Hindlimb muscle (tissue), 1 donor: ENCODE measurements at places on chromosomes 5 and 9. TPM values are rescaled to one million over a fixed set of nuclear protein-coding genes. Genes with fewer than 3 reads are reported as not detected.

GRCh38 chr5:76801803-76802195 lies 17.0 kb upstream of the F2RL1 start:
- DNase-seq: no peak

- peak; percentile 69 for DNase-seq
These were observed 203.5 kb upstream of the DAPK1 start for GRCh38 chr9:87294126-87294525.

DNA sequence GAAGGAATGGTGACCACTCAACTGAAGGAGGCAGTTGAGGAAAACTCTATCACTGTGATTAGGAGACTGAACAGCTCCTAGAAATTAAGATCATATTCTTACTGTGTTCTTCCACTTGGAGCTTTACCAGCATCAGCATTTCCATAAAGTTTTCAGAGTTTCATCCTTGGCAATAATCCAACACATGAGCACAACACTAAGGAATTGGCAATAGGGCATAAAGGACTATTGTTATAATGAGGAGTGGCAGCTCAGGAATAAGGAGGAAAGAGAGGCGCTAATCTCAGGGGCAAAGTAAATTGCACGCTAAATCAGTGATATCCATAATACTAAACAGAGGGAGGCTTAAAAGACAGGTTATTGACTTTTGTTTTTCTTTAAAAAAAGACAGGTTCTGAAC lies 338.9 kb downstream of the EFNA5 start:
- DNase-seq: no peak

GRCh38 chr9:119343059-119343990 lies 25.9 kb downstream of the BRINP1 start:
- no peak for DNase-seq

GRCh38 chr5:150587856-150588595 lies 52.4 kb upstream of the SYNPO start:
- no peak for DNase-seq

DNA sequence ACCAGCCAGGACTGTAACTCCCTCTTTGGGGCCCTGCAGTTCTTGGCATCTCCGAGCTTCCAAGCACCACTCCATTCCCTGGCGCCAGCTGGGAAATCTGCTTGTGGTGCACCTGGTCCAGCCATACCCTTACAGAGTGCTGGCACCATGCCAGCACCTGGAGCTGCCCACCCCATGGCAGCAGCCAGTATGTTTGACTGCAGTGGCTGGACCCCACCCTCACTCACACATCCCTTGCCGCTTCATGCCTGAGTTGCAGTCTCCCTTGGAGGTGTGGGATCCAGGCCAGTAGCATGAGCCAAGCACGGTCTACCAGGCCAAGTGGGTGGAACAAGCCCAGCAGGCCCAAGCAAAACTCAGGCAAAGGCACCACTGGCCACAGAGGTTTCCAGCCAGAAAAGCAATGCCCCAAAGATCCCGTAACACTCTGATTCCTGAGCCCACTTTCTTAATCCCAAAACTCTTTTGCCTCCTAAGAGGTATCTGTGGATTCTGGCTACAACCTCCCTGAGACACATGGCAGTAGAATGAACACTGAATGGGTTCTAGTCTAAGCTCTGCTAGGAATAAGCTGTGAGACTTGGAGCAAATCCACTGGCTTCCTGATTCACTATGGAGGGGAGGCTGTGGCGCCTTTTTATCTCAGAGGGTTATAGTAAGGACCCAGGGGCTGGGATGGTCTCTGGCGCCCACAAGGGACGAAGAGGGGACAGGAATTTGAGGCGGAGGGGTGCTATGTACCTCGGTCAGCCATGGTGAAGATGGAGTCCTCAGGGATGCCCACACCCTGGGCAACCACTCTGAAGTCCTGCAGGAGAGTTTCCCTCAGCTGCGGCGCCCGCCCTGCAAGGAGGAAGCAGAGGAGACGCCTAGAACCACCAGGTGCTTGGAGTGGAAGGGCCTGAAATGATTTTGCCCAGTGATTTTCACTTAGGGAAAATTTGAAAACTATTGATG lies 5.6 kb downstream of the AMBP start:
- peak; percentile 45 for DNase-seq

DNA sequence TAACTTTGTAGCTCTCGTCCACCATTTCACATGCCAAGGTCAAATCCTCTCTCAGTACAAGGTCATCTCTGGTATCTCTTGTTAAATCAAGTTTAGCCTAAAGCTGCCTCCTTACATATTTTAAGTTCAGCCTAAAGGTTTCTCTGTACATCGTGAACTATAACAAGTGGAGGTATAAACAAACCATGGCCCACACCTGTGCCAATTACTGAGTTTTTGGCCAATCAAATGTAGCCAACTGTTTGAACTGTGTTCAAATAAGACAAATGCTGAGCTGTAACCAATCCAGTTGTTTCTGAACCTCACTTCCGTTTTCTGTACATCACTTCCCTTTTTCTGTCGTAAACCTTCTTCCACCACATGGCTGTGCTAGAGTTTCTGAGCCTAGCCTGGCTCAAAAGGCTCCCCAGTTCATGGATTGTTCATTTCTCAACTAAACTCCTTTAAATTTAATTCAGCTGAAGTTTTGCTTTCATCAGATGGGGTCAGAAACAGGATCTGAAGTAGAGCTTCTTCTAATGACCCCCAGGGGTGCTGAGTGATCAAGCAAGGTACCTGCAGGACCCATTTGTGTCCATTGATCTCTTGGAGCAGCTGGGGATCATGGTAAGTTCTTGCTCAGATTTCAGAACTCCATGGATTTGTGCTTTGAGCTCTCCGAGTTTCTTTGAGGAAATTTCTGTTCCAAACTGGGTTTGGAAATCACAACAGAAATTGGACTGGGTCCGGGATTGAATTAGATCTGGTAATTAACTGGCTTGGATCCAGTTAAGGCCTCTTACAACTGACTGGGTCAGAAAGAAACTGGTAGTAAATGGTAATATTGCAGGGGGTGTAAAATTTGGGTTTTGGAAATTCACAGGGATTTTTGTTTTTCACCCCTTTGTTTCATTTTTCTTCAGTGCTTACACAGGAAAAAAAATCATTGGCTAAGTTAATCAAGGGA lies 11.0 kb upstream of the NANS start:
- DNase-seq: no peak

DNA sequence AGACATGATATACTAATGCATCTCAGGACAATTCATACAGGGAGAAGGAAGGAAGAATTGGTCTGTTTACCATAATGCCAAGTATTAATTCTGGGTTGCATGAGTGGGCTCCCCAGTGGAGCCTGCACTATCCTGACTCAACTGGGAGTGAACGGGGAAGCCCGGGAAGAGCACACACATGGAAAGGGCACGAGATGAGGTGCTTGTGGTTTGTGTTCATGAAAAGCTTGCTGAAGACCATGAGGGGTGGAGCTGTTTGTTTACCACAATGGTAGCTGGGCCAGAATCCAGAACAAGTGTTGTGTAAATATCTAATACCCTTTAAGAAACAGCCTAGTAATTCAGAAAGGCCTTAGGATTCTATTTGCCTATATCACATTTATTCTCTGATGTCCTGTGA lies 44.6 kb downstream of the POC5 start:
- no peak for DNase-seq

DNA sequence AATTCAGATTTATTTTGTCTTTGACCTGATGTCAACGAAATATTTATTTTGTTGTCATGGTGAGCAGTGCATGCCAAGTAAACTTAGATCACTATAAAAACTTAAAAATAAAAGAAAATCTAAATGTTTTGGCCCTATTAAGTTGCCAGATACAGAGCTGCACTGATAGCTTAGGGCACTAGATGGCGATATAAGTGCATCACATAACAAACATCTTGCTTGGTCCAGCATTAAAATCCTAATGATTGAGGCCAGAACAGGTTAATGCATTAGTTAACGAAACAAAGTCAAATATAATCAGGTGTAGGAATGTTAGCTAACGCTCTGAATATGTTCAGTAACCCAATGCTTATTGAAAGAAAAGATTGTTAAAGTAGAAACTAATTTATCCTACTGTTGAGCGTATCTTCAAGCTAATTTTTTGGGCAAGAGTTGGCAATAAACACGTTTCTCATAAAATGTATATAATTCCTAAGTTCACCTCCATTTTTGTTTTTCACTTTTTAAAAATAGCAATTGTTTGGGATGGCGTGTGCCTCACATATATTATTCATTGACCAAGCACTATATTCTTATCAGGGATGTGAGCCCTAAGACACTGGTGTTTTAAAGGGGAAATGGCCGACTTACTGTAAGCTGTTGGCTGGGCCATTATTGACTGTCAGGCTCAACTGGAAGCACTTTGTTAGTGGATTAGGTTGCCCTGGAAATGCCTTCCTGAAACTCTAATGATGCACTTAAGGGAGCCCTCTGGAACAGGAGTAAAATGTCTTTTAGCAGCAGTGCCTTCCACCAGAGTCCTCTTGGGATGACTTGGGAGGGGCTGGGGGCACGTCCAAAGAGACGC lies 33.3 kb downstream of the KCTD16 start:
- peak; percentile 55 for DNase-seq

- no peak for DNase-seq
These were observed 57.4 kb downstream of the CFAP95 start for GRCh38 chr9:69877852-69878514.

DNA sequence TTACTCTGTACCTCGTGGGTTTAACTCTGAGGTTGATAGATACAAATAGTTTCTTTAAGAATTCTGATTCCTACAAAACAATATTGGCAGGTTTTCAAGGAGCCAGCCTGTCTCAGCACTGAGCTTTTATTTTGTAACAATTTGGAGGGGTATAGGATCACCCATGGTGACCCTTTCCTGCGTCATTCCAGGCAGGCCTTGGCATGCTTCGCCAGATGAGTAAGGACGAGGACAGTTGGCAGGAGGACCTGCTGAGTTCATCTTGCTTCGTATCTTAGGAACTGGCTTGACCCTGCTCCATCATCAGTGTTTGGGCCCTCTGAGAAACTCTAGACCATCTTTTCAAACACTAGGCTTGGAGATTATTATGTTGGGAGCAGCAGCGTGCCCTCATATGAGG lies 17.9 kb downstream of the ZNF462 start:
- DNase-seq: no peak

GRCh38 chr9:34580358-34580757 lies 9.2 kb downstream of the CNTFR start:
- DNase-seq: no peak

DNA sequence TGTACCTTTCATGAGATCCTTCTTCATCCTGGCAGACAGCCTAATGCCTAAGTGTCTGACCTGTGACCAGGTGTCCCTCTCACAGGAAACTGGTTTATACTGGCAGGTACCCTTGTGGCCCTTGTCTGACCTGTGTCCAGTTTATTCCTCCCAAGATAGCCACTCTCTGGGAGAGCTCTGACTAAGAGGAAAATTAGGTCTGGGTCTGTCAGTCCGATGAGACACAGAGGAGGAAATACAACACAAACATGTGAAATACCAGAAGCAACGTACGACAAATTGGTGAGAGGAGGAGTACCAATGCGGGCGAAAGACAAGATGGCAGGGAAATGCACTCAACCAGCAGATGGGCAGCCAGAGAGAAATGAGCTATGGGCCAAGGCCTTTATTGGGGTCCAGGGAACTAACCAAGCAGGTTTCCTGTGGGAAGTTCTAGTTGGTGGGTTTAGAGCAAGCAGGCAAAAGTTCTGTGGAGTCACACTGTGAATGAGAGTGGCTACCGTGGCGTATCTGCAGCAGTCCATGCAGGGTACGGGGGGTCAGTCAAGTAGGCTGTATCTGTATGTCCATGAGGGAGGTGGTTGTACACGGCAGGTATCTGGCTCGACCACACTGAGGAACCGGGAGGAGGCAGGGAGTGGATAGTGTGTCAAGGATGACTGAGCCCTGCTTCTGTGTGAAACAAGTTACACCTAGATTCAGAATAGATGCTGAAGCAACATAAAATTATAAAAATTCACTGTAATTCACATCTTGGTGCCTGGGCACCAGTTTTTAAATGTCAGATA lies 109.0 kb downstream of the MLLT3 start:
- no peak for DNase-seq

- peak; percentile 23 for DNase-seq
These were observed 31.7 kb downstream of the CEP72 start for GRCh38 chr5:643811-644271.

- DNase-seq: no peak
These were observed 2.0 kb upstream of the CXXC5 start for GRCh38 chr5:139646111-139646510.

DNA sequence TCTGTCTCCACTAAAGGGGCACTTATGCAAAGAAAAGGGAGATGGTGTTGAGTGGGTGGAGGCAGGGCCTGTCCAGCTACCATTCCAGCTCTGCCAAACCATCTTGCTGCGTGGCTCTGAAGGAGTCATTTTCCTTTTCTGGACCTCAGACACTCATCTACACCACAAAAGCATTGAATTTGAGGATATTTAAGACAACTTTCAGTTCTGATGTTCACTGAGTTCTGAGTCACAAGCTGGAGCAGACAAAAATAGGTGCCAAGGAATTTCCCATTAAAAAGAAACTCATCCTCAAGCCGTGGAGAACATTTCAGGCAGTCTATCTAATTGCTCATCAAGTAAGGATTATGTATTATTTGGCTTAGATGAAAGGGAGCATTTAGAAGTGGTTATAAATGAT lies 195.0 kb upstream of the TBC1D2 start:
- no peak for DNase-seq

DNA sequence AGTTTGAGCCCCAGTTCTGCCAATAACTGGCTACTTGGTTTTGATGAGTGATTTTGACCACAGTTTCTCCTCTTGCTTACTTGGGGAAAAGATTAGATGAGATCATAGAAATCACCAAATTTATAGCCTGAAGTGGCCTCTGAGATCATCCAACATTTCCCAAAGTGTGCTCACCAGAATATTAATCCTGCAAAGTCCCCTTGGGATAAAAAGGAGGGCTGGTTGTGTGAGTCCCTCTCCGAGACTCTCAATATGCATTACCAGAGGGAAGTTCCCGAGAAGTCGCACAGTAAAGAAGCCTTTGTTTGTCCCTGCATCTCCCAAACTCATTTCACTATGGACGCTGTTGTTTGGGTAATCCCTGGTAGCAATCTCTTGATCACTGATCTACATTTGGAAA lies 88.4 kb upstream of the ADRA1B start:
- DNase-seq: no peak

DNA sequence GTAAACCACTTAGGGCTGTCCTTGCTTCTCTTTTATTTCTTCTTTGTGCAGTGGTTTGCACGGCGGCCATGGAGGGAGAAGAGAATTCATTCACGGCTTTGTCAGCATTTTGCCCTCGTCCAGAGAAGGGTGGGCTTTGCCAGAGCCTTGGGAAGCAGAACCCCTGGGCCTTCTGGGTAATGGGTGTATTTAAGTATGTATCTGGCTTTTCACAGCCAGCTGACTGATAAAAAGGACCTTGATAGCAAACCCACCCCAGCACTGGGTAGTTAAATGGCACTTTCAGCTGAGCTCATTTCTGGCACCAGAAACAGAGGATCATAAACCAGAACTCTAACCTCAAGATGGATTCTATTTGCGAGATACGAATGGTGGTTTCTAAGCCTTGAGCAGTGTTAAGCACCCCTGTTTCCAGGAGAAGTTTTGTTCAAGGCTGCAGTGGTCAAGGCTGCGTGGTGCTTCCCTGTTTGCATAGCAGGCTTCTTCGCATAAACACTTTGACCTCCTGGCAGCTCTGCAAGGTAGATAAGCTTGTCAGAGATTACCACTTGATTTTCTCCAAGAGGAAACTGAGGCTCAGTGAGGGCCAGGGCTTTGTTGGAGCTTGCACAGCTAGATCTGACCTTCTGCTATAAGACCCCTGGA lies 441.6 kb upstream of the KLF4 start:
- no peak for DNase-seq

Gene PCDHB4
- 3.1 TPM for polyA plus RNA-seq

Gene PCDHA12
- 0.06 TPM for polyA plus RNA-seq

Gene SPATA31A3
- not detected for polyA plus RNA-seq

Gene UGT3A2
- polyA plus RNA-seq: 0.83 TPM

Gene MEGF9
- 6.9 TPM for polyA plus RNA-seq

Gene FAXDC2
- polyA plus RNA-seq: 17.8 TPM

Gene SHROOM1
- 2.8 TPM for polyA plus RNA-seq

Gene NR2F1-AS1
- 2.7 TPM for polyA plus RNA-seq

Gene CDO1
- polyA plus RNA-seq: 15.4 TPM

Gene STPG3
- polyA plus RNA-seq: not detected

Gene RORB
- polyA plus RNA-seq: 0.06 TPM
